Non-pigmented ciliary epithelial cell (primary cell): ENCODE measurements at places on chromosomes 6 and 20.
A peak's percentile ranks its signal among the peaks of the same experiment; 100 is the strongest.

GRCh38 chr6:108795814-108796213, 52.4 kb upstream of the ARMC2 start:
- DNase-seq: no peak

- DNase-seq: no peak
Observed at GRCh38 chr20:47019121-47019824, 124.6 kb downstream of the EYA2 start.

DNA sequence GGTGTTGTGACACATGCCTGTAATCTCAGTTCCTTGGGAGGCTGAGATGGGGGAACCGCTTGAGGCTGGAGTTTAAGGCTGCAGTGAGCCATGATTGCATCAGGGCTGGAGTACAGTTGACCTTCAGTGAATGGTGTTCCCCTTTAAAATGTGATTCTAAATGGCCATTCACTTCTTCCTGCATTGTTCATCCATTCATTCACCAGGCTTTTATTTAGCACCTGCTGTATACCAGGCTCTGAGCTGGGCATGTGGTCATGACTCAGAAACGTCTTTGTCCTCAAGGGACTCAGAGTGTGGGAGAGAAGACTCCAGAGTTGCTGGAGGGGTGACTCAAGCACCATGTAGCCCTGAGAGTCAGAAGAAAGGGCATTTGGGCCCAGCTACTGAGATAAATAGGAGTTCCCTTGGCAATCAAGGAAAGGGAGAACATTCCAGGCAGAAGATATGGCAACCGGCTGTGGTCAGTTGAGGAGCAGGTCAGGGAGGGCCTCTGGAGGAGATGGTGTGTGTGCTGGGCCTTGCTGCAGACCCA, 101.1 kb downstream of the DLGAP4 start:
- DNase-seq: no peak

GRCh38 chr6:170165085-170165470, 125.8 kb downstream of the DLL1 start:
- DNase-seq: no peak

GRCh38 chr20:32871627-32872160, 13.0 kb downstream of the EFCAB8 start:
- no peak for DNase-seq

DNA sequence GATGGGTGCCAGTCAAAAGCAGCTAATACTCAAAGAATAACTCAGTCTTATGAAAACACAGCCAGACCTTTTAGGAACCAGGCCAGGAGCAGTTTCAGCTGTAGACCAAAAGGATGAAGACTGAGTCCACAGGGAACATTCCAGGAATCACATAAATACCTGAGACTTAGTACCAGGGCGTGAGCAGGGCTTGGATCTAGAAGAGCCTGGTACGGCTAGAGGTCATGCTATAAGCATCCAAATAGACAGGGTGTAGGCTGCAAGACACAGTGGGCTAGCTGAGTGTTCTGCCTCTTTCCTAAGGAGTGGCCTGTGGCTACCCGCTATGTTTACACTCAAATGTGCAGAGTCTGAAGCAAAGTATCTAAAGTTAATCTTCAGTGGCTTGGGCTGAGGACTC, 29.5 kb upstream of the LRRC1 start:
- no peak for DNase-seq

- DNase-seq: no peak
Observed at GRCh38 chr6:135224037-135224647, 43.0 kb downstream of the MYB start.

GRCh38 chr6:166325383-166326042, 16.8 kb downstream of the SFT2D1 start:
- no peak for DNase-seq

DNA sequence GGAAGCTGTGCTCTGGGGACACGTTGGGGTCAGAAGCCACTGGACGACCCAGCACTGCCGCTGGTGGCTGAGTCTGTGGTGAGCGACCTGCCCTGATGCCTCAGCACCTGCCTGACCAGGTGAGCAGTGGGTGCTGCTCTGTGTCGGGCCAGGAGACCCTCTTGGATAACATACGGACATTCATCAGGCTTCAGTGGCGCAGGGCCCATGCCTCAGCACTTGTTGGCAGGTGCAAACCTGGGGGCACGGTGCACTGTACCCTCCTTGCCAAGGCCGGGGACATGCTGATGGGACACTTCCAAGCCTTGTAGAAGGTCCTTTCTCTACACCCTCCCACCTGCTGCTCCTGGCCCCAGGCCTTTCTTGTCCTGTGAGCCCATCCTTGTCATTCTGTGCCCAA, 34.1 kb downstream of the MYT1 start:
- DNase-seq: no peak

GRCh38 chr20:38373898-38374297, 27.6 kb downstream of the LBP start:
- DNase-seq: no peak

- DNase-seq: no peak
Observed at GRCh38 chr20:8755340-8756118, 313.4 kb upstream of the PLCB4 start.

DNA sequence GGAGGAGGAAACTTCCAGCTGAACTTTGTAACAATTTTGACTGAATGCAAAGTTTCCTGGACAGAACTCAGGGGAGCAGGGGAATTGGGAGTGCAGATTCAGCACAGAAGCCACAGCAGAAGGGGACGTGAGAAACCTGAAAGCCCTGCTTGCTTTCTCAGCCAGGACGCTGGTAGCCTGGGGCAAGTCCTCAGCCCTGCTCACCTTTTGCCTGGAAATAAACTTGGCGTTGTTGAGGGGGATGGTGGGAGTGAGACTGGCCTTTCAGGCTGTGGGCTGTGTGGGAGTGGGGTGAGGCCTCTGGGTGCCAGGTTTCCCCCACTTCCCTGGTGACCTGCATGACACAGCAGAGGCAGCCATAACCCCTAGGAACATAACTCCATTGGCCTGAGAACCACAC, 238.1 kb upstream of the HS3ST5 start:
- no peak for DNase-seq

DNA sequence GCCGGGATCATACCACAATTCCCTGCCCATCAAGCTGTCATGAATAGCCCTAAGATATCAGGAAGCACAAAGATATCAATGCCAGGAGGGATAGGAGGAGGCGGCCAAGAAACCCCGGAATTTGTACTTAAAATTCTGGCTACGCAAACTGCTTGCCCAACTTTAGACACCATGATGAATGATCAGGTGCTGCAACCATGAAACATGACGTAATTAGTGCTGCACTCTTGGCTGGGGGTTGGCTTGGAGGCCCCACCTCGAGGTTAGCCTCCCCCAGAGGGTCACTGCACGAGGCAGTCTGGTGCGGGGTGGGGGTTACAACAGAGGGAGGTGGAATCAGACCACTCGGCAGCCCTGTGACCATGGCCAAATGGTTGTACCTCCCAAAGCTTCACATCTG, 8.9 kb downstream of the SIRPA start:
- DNase-seq: no peak

GRCh38 chr6:33665957-33666356, 44.8 kb downstream of the ITPR3 start:
- DNase-seq: no peak

DNA sequence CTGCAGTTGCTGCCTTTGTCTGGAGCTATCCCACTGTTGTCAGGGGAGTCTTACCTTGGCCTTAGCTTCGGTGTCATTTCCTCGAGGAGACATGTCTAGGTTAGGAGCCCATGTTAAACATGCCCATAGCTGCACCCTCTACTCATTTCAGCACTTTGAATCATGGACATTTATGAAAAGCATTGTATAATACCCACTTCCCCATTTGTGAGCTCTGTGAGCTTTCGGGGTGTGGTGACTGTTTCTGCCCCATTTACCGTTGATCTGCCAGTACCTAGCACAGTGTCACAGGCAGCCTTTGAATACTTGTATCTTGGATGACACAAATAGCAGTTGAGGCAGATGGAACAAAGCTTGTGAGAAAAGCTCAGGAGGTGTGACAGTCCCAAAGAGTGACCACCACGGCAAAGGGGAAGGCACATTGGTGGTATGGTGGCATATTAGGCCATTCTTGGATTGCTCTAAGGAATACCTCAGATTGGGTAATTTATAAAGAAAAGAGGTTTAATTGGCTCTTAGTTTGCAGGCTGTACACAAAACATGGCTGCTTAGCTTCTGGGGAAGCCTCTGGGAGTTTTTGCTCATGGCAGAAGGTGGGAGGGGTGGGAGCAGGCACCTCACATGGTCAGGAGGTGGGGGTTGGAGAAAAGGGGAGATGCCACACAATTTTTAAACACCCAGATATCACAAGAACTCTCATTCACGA, 42.0 kb downstream of the JARID2 start:
- DNase-seq: no peak

DNA sequence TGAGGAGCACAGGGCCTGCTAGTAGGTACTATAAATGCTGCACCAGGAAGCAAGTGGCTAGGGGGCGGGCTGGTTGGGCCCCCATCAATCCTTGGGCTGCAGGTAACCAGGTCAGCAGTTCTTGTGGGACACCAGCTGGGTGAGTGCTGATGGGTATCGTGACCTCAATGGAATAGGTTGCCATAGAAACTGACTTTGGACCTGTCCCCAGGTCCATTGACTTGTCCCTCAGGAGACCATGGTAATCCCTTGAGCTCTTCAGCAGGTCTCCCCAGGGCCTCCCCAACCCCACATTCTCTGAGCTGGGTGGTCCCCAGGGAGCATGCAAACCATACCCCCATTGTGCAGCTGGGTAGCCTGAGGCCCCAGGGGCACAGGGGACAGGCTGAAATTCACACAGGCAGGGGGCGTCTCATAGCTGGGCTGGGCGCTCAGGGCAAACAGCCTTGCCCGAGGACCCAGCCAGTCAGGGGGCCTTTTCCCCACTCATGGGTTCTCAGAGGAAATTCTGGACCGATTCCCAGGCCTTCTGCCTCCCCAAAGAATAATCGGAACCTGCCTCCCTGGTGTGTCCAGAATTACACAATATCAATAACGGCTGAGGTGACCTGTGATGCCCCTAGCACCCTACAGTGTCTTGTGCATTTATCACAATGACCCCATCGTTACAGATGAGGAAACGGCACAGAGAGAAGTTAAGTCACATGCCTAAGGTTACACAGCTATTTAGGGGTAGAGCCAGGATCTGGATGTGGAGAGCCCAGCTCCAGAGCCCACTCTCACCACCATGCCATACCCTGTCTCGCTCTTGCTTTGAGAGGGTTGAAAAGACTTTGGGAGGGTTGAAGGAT, 35.9 kb downstream of the SRC start:
- no peak for DNase-seq

- no peak for DNase-seq
Observed at GRCh38 chr20:24703284-24703610, 233.8 kb downstream of the SYNDIG1 start.

GRCh38 chr6:40918040-40918651, 120.9 kb downstream of the UNC5CL start:
- no peak for DNase-seq

DNA sequence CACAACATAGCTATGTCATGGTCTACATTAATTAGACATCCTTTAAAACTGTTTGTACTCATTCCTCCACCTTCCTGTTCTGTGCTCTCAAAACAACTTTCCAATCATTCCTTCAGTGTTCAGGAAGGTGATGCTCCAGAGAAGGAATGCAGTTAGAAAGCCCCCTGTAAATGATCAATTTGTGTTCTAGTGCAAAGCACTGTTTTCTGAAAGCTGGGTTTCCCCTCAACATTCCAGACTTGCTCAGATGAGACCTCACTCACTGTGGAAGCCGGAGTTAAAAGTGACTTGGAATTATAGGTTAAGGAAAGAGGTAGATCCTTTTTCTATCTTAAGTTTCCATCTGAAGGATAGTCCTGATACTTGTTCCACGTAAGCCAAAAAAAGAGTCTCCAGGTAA, 95.9 kb downstream of the BMP2 start:
- no peak for DNase-seq

DNA sequence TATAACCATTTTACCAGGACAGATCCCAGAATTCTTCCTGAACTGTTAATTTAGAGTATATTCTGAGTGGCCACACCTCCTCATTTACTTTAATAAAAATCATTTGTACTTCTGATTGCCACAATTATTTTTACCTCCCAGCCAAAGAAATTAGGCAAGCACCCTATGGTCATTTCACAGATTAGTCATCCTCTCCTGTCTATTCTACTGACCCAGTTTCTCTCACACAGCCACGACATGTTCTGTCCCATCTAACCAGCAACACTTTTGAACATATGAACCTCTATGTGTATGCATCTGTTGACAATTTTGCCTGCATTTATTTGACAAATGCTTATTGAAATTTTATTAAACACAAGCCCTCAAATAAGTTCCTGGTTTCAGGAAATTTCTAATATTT, 202.6 kb upstream of the STXBP5 start:
- no peak for DNase-seq

- no peak for DNase-seq
Observed at GRCh38 chr6:145813285-145814034, 1.1 kb downstream of the FBXO30 start.

DNA sequence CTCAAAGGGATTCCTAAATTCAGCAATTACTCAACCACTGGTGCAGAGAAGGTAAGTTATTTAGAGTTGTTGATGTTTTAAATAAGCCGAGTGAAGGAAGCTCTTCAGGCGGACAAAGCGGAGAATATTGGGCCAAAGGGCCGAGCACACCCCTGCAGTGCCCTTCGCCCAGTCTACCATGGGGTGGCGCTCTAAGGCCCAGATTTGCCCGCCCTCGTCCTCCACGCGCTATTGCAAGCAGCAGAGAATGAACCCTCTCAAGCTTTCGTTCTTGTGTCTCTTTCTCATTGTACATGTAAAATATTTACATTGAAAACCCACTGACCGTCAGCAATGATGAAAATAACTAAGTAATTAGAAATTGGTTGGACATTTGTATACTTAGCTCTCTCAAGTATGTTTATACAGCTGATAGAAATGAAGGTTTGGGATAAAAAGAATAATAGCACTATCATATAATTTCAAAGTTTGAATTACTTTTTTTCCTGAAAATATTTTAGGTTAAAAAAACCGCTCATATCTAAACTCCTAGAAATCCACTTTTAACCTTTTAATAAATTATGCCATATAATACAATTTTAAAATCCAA, 195.0 kb upstream of the CEP162 start:
- DNase-seq: peak; percentile 22

DNA sequence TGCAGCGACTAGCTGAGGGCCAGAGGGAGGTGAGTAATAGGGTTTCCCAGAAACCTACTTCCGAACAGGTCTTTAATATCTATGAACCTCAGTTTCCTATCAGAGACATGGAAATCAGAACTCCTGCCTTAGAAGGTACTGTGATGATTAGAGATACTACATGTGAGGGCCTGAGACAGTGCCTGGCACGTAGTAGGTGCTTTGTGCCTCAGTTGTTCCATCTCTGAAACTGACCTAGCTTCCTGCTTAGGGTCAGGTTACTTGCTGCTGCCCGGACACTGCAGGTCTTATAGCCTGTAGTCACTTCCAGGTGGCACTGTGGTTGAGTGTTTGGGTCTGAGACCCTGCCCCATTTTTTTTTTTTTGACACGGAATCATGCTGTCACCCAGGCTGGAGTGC, 20.9 kb downstream of the RAB44 start:
- DNase-seq: no peak

- no peak for DNase-seq
Observed at GRCh38 chr20:46120136-46120535, 2.0 kb downstream of the CD40 start.

DNA sequence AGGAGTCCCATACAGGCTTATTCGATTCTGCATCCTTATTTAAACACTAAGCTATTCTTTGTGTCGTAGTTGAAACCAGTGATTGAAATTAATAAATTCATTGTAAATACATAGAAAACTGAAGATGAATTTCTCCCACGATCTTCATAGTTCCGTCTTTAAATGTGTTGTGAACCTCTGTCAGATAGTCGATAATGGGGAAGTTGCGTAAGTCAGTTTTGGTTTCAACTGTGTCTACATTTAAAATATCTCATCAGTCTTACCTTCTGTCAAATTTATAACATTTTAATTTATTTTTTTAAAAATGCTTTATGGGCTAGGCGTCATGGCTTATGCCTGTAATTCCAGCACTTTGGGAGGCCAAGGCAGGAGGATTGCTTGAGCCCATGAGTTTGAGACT, 12.7 kb downstream of the STX11 start:
- DNase-seq: no peak
